Hematopoietic multipotent progenitor cell treated with erythropoietin and hydrocortisone succinate and interleukin-3 and kit ligand, for 17 days (in vitro differentiated cells): ENCODE measurements at places on chromosomes 4 and X.

- peak; percentile 17 for DNase-seq
These were observed 72.8 kb downstream of the SLC9A7 start for GRCh38 chrX:46686003-46686645.

DNA sequence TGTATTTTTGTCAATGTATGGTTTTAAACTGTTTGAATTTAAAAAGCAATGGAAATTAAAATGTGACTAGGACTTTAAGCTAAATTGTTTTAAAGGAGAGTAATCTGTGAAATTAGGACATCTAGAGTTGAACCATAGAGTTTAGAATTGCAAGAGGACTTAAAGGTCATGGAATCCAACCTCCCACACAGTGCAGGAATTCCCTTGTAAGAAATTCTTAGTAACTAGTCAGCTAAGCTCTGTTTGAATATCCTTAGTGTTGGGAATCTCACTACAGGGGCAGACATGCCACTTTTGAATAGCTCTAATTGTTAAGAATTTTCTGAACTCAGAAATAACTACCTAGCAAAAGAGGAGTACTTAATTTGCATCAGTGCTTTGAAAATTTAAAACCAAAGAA is 292.9 kb downstream of the IL1RAPL1 start:
- no peak for DNase-seq

- DNase-seq, result no peak
These were observed 874.0 kb upstream of the EPHA5 start for GRCh38 chr4:66544281-66544680.

- DNase-seq, result no peak
These were observed 1.1 kb downstream of the FHL1 start for GRCh38 chrX:136148391-136148790.

GRCh38 chrX:9923357-9923756 is 43.8 kb upstream of the CLDN34 start:
- no peak for DNase-seq

DNA sequence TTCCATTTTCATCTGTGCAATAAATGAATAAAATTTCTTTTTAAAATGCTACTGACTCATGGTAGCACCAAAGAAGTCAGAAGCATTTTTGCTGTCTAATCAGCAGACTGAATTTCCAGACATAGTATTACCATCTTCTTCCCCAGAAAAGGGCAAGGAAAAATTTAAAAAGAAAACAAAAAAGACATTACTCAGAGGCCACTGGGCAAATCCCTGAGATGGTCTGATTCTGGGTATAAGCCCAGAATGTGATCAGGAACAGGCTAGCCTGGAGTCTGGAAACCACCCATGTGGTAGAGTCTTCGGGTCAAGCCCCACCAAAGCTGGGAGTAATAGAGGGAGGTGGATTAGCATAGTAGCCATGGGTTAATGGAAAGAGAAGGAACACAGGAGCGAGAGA is 342.8 kb downstream of the FBXW7 start:
- DNase-seq, result no peak

DNA sequence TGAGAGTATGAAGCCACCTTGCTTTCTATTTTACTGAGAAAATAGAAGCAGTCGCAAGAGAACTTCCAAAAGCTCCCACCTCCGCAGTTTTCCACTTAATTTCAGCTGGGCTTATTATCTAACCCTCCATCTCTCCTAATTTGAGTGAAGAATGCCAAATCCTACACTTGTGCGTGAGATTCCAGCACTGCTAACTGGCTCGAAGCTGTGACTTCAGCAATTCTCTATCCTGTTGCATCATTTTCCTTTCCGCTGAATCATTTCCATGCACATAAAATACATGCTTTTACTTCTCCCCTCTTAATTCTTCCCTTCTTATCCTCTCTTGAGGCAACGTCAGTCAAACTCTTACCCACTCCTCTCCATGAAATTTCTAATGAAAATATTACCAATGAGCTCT is 189.5 kb downstream of the GASK1B start:
- DNase-seq, result no peak
